ENCODE measurements at places on chromosomes 13 and 19.
A peak's percentile ranks its signal among the peaks of the same experiment; 100 is the strongest.

- H3K4me3 ChIP-seq = peak overlapping the region; percentile 22
- H3K27ac ChIP-seq = peak overlapping the region; percentile 97
- H3K4me1 ChIP-seq = peaks cover 13% of the 10 kb centered on the region
- no peak for DNase-seq
These were observed 1.2 kb upstream of the PLEKHG2 start for GRCh38 chr19:39411081-39411831.

GRCh38 chr13:42671502-42671901 lies 97.5 kb downstream of the TNFSF11 start:
- H3K4me1 ChIP-seq = no peaks in the 10 kb centered on the region
- H3K27me3 ChIP-seq = no peaks in the 10 kb centered on the region
- H3K36me3 ChIP-seq = no peaks in the 10 kb centered on the region
- H3K4me3 ChIP-seq = no peak overlapping the region

DNA sequence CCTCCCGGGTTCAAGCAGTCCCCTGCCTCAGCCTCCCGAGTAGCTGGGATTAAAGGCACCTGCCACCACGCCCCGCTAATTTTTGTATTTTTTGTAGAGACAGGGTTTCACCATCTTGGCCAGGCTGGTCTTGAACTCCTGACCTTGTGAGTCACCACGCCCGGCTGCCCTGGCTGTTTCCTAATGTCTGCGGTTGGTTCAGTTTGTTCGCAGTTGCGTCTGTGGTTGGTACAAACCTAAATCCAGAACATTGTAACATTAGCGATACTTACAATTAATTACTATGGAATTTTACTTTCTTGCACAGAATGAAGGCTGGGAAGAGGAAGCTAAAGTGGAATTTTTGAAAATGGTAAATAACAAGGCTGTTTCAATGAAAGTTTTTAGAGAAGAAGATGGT lies 38.1 kb downstream of the RNF17 start:
- H3K36me3 ChIP-seq = no peaks in the 10 kb centered on the region
- H3K27me3 ChIP-seq = no peaks in the 10 kb centered on the region
- no peak overlapping the region for H3K27ac ChIP-seq
- no peak overlapping the region for H3K4me3 ChIP-seq
- H3K4me1 ChIP-seq = peaks cover 9% of the 10 kb centered on the region

- H3K27ac ChIP-seq = no peak overlapping the region
- H3K36me3 ChIP-seq = peaks cover 49% of the 10 kb centered on the region
- H3K4me1 ChIP-seq = peaks cover 12% of the 10 kb centered on the region
- no peaks in the 10 kb centered on the region for H3K27me3 ChIP-seq
- DNase-seq = no peak
- H3K4me3 ChIP-seq = no peak overlapping the region
These were observed 43.3 kb downstream of the DZIP1 start for GRCh38 chr13:95601216-95601615.

DNA sequence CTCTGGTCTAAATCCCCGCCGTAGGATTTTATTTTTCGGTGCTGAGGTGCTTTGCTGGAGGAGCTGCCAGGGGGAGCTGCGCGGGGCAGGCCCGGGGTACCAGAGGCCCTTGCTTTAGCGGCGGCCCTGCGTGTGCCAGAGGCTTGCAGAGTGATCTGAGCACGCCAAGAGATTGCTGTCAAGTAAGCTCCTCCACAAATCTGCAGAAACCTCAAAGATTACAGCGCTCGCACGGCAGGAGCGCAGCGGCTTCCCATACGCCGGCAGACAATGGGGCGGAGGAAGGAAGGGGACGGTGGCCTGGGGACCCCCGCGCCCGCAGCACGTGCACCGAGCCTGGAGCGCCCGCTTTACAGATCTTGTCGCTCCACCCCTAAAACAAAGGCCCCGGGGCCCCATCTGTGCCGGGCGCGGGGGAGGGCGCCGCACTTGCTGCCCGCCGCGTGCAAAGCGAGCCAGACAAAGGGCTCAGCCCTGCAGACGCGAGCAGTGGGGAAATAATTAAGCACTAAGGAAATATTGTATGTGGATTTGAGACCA lies 9.1 kb upstream of the C19orf12 start:
- H3K36me3 ChIP-seq = no peaks in the 10 kb centered on the region
- no peaks in the 10 kb centered on the region for H3K4me1 ChIP-seq
- H3K27ac ChIP-seq = no peak overlapping the region
- peaks cover 24% of the 10 kb centered on the region for H3K27me3 ChIP-seq

DNA sequence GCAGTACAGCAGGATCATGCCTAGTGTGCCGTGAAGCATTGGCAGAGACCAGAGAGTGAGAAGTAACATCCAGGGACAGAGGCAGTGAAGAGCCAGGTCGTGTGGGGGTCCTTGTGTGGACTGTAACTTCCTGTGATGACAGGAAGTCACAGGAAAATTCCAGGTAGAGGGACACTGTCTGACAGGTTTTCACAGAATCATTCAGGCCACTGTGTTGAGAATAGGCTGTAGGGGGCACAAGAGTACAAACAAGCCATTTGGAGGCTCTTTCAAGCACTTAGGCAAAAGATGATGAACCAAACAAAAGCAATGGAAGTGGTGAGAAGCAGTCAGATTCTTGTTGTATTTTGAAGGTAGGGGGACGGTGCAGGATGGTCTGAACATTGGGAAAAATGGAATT lies 46.4 kb downstream of the N4BP2L1 start:
- no peak overlapping the region for H3K4me3 ChIP-seq
- no peak for DNase-seq
- H3K27me3 ChIP-seq = no peaks in the 10 kb centered on the region
- no peaks in the 10 kb centered on the region for H3K4me1 ChIP-seq

DNA sequence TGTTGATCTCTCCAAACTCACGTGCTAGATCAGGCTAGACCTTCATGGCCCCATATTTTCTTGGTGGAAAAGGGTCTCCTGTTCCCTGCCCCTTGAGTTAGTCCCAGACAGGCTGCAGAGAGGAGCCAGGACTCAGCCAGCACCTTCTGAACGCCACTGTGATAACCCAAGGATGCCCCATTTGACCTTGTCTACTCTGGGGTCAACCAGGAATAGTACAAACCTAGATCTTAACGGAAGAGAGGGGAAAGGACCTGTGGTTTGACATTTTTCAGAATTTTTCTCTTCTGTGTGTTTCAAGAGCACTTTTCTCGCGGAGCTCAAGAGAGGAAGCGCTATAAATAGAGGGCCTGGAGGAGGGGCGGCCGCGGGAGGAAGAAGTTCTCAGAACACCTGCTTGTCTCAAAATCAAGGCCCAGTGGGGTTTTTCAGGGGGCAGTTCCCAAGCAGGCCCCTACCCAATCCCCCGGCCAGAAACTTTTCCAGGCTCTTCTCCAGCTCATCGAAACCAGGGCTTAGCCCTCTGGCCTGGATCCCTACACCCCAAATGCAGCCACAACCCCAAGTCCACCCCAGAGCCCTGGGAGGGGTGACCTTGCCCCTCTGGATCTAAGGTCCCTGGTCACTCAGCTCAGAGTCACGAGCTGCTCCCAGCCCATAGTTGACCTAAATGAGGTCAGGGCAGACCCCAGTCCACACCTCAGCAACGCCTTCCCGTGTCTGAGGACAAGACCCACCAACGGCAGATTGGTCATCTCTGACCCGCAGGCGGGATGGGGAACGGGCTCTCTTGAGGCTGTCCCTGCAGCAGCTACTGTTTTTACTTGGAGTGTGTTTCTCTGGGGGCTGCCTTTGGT lies 75.6 kb upstream of the TM9SF2 start:
- H3K4me3 ChIP-seq = no peak overlapping the region
- no peaks in the 10 kb centered on the region for H3K36me3 ChIP-seq

DNA sequence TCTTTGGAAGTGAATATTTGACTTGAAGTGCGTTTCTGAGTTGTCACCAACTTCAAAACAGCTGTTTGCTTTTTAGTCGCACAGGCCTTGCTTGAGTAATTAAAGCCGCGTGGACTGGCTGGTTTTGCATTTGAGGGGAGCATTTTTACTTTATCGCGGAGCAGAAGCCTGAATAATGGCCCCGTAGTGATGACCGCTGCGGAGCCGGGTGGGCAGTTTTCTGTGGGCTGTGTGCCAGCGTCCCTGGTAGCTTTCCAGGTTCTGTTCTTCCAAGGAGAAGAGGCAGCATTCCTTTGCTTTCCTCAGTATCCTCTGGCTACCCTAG lies 1.1 kb downstream of the NAA16 start:
- no peak for DNase-seq
- peak overlapping the region; percentile 73 for H3K27ac ChIP-seq
- no peaks in the 10 kb centered on the region for H3K27me3 ChIP-seq
- peak overlapping the region; percentile 93 for H3K4me3 ChIP-seq

GRCh38 chr13:113607056-113607888 lies 22.7 kb downstream of the TFDP1 start:
- no peak overlapping the region for H3K27ac ChIP-seq
- no peak overlapping the region for H3K4me3 ChIP-seq
- H3K36me3 ChIP-seq = peaks cover 49% of the 10 kb centered on the region
- DNase-seq = no peak
- no peaks in the 10 kb centered on the region for H3K4me1 ChIP-seq

Data from RWPE2 (cell line).